ENCODE measurements at places on chromosomes 4 and X. TPM values are rescaled to one million over a fixed set of nuclear protein-coding genes. Genes with fewer than 3 reads are reported as not detected.

The NWD2 gene
- not detected for total RNA-seq

The TMSB15C gene
- 1.3 TPM for total RNA-seq

The IL3RA gene
- not detected for total RNA-seq

The PCDH18 gene
- total RNA-seq, result 119 TPM

The ZFX gene
- total RNA-seq, result 38.7 TPM

The MAP7D2 gene
- total RNA-seq, result 0.07 TPM

The BST1 gene
- total RNA-seq, result 55.3 TPM

The VEGFC gene
- 60.5 TPM for total RNA-seq

The CTAG2 gene
- not detected for total RNA-seq

The NLGN3 gene
- total RNA-seq, result 0.26 TPM

The TCEAL5 gene
- not detected for total RNA-seq

The TRIM61 gene
- 3.0 TPM for total RNA-seq

The MAML3 gene
- total RNA-seq, result 3.0 TPM

The MND1 gene
- 0.79 TPM for total RNA-seq

The CLDN34 gene
- total RNA-seq, result not detected

The GYPB gene
- not detected for total RNA-seq

The PHOX2B gene
- not detected for total RNA-seq

The ATP8A1 gene
- total RNA-seq, result 4.6 TPM

The STARD8 gene
- 1.6 TPM for total RNA-seq

The FATE1 gene
- not detected for total RNA-seq

The LGI2 gene
- 0.23 TPM for total RNA-seq

The SLC9B1 gene
- 0.76 TPM for total RNA-seq

The XAGE3 gene
- not detected for total RNA-seq

The HELQ gene
- 13.9 TPM for total RNA-seq

The TLR3 gene
- total RNA-seq, result 3.1 TPM

The MAGEB10 gene
- not detected for total RNA-seq

The VCX gene
- total RNA-seq, result not detected

The NSUN7 gene
- total RNA-seq, result not detected

The GAGE12E gene
- total RNA-seq, result not detected

The GABRE gene
- total RNA-seq, result 33.6 TPM

All from smooth muscle cell of the pulmonary artery (primary cell).